ENCODE measurements at places on chromosomes 1 and 21.
A peak's percentile ranks its signal among the peaks of the same experiment; 100 is the strongest.

DNA sequence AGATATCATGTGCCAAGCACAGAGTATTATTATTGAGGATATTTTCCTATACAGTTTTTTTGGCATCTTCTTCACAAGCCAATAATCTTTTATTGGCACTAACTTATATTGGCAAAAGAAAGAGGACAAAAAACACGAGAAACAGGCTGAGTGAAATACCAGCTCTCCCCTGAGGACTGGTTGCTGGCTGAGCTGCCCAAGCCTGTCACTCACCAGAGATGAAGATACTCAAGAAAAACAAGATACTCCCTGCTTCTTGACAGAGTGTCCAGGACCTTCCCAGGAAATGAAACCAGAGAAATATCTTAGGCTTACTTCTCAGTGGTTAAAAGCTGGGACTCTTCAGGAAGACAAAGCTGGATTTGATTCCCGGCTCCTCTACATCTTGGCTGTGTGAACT is 35.9 kb upstream of the ATP1B1 start:
- DNase-seq, result no peak

GRCh38 chr1:861714-862113 is 62.0 kb upstream of the SAMD11 start:
- DNase-seq, result no peak

GRCh38 chr1:158019171-158019868 is 25.9 kb downstream of the KIRREL1 start:
- no peak for DNase-seq

DNA sequence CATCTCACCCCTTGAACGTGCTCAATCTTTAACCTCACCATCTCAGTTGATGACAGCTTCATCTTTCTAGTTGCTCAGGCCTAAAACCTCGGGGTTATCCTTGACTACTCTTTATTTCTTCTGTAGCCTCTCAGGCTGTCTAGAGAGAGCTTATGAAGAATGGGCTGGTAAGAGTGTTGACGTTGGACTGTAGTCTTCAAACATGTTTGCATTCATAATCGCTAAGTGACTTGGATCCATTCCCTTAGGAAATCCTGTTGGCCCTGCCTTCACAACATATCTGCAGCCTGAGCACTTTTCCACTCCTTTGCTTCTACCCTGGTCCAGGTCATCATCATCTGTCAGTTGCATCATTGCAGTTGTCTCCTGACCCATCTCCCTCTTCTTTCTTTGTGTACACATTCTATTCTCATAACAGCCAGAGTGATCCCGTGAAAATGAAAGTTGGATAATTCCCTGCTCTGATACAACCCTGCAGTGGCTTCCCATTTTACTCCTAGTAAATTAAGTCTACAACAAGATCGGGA is 10.5 kb downstream of the UCK2 start:
- no peak for DNase-seq

DNA sequence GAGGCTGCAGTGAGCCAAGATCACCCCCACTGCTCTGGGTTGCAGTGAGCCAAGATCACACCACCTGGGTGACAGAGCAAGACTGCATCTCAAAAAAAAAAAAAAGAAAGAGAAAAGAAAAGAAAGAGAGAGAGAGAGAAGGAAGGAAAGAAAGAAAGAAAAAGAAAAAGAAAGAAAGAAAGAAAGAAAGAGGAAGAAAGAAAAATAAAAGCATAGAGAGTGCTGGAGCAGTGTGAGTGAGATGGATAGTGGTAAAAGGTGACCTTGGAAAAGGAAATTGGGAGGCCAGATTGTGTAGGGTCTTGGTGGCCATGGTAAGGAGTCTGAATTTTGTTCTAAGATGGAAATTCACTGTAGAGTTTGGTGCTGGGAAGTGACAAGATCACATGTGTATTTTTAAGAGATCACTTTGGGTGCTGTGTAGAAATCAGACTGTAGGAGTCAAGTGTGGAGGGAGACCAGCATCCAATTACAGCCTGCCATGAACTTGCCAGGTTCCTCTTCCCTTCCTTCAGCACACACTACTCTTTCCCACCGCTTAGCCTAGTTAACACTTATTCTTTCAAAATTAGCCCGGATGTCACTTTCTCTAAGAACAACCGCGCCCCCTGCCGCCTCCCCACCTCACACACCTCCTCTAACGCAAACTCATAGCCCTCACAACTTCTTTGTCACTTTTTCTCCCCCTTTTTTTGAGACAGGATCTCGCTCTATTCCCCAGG is 17.9 kb downstream of the MTX1 start:
- peak; percentile 64 for DNase-seq

GRCh38 chr21:44322621-44323325 is 16.4 kb downstream of the CFAP410 start:
- no peak for DNase-seq

DNA sequence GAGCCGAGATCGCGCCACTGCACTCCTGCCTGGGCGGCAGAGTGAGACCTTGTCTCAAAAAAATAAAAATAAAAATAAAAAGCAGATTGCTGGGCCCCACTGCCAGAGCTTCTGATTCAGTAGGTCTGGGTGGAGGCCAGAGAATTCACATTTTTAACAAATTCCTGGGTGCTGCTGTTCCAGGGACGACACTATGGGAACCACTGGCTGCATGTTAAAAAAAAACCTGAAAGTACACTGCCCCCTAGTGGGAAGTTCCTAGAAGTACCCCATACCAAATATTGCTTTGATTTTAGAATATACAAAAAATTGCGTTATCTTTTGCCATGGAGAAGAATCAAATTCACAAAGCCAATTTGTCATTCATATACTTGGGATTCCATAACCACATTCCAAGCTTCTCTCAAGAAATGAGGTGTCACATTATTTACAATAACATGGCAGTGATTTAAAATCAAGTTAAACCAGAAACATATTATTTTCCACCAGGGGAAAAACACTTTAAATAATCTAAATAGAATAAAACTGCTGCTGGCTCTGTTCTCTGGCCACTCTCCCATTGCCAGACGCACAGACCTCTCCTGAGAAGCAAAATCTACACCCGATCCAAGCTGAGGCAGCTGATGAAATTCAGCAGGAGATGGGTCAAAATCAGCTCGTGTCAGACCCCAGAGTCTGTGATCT is 27.4 kb downstream of the SYF2 start:
- peak; percentile 60 for DNase-seq

DNA sequence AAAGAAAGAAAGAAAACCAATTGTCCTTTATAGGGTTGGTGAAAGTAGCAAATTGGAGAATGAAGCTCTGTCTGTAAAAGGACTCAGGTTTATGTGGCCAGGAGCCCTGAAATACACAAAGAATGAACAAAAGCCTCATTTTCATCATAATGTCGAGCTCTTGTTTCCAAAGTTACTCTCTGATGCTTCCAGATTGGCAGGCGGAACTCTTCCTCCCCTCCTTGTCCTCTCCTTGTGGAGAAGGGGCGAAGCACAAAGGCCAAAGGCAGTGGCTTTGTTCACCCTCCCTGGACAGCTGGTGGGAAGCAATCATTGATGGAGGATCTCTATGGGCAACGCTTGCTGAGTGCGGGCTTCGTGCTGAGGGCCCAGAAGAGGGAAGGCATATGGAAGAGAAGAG is 5.6 kb downstream of the CA6 start:
- no peak for DNase-seq

DNA sequence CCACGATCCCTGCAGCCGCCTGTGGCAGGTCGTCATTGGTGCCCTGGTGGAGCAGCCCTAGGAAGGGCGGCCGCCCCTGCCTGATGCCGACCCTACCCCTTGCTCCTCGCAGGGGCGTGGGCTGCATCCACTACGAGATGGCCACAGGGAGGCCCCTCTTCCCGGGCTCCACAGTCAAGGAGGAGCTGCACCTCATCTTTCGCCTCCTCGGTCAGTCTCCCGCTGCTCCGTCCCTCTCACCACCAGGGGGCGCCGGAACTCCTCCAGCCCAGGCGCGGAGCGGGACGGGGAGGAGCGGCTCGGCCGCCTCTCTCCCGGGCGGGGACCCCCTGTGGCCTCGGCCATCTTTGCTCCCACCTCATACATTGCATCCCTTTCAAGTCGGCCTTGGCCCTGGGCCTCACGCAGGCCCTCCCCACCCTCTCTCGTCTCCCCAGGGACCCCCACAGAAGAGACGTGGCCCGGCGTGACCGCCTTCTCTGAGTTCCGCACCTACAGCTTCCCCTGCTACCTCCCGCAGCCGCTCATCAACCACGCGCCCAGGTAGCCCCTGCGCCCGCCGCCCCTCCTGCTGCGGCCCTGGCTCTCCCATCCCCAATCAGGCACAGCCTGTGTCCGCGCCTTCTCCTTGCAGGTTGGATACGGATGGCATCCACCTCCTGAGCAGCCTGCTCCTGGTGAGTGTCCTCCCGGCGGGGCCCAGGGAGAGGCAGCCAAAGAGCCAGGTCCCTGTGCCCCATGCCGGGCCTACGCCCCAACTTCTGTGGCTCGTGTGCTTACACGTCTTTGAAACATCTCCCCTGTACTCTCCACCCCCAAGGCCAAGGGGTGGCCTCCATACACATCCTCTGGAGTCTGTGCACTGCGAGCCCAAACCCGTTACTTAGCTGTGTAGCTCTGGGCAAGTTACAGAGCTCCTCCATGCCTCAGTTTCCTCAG is 24.7 kb downstream of the CDK18 start:
- peak; percentile 82 for DNase-seq

Data from midbrain (tissue), 1 donor.